NCI-H2227 treated with DMSO at 0.1 percent for 48 hours (cell line): ENCODE measurements at places on chromosomes 4 and X.

GRCh38 chrX:151227627-151228026 lies 51.2 kb downstream of the GPR50 start:
- DNase-seq, result no peak

DNA sequence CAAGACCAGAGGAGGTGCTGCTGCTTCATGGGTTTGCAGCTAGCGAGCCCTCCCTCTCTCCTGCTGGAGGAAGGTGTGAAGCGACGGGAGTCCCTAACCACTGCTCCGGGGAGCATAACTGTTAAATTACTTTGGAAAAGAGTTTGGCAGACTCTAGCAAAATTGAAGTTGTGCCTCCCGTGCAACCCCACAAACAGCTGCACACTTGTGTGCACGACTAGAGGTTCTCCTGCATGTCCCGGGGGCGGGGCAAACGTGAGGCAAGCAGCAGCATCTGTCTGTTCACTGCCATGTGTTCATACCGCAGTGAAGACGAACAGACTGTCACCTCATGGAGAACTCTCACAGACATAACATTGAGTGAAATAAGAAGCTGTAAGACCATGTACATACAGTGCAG lies 34.5 kb downstream of the TNIP2 start:
- DNase-seq, result no peak

DNA sequence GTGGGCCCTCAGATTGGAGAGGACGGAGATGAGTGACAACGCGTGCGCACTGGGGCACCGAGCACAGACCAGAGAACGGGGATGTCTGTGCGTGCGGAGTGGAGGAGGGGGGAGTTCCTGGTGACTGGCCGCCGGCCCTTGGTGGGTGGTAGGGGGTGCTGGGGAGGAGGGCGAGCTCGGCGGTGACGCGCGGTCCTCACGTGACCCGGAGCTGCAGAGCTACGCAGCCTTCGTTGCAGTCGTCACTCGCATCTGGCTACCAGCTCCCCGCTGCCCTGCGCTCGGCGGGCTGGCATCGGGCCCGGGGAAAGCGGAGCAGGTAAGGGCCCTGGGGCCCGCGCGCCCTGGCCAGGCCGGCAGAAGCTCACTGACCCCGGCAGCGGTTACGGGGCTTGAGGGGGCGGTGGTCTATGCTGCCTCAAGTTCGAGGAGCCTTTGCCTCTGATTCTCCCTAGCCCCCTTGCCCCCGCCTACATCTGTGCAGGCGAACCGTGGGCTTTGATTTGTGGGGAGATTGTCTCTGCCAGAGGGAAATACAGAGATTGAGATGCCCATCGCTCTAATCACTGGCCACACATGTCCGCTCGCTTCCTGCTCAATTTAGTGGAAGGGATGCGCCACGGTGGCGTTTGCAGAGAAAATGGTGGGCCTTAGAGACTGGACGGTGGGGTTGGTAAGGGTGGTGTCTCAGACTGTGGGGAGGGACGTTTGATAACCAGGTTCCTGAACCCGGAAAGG lies at the start of gene ARMCX4:
Gene ARMCX4 (plus strand): TSS at position 245 of the 738 bp plus-strand sequence. CDS start 3,134 bp downstream, outside the sequence.
- DNase-seq, result peak; percentile 92

- DNase-seq, result no peak
Observed at GRCh38 chr4:54120518-54120917, 20.6 kb downstream of the GSX2 start.

GRCh38 chrX:40845331-40845911 lies 110.1 kb upstream of the MED14 start:
- DNase-seq, result no peak

DNA sequence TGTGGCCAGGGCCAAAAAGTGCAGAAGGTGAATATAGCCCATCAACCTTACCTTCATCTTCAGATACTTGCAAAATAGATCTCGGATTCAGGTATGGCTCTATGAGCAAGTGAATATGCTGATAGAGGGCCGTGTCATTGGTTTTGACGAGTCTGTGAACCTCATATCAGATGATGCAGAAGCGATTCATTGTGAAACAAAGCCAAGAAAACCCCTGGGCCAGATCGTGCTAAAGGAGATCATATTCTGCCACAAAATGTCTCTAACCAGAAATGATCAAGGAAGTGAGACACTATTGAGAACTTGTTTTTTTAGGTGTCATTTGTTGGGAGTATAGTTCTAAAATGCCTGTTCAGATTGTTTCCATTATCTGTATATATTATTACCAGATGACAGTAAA lies 48.3 kb downstream of the PDK3 start:
- DNase-seq, result no peak

GRCh38 chrX:133583825-133584224 lies 168.5 kb upstream of the GPC4 start:
- no peak for DNase-seq

DNA sequence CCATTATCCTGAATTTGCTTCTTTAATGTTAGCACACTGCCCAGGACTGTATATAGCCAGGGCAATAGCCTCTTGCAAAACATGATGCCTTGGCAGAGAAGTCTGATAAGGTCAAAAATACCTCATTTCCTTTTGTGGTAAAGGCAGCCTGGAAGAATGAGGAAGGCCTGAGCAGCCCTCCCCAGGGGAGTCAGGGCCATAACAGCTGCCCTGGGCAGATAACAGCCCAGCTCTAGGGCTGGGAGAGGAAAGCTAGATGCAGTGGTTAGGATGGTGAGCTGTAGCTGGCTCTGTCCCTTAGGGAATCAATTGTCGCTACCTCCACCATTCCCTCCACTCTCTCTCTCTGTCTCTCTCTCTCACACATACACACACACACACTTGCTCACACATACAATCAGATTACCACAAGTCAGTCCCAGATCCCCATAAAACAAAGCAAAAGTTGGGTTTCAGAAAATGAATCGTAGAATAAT lies 29.2 kb downstream of the EFHC2 start:
- DNase-seq, result no peak
